ENCODE measurements at places on chromosomes 2 and 18.

DNA sequence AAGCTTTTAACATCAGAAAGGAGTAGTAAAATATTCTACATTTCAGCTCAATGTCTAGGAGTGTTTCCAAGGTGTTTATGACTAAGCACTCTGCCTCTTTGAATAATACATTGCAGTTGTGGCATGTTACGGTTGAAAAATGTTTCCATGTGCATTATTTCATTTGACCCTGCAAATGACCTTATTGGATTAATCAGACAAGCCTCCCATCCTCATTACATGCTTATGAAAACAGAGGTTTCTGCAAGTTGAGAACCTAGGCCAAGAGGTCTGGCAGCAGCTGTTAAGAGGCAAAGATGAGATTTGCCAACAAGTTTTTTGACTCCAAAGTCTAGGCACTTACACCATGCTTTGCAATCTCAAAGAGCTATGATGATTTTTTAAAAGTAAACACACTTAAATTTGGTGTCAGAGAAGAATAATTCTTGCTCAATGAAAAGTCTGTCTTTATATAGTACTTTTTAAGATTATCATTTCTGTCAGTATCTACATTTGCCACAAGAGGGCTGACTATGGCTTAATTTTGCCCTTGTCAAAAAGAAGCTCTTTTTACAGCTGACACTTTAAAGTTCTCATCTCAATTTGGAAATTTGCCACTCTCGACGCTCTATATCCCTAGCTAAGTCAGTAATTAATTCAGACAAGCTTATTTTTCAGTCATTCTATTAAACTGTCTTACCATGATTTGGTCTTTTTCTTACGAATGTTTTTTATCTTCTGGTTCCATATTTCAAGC lies 260.6 kb downstream of the PAX3 start:
- DNase-seq = no peak

- DNase-seq = no peak
These were observed 372.3 kb downstream of the CPS1 start for GRCh38 chr2:210928714-210929113.

DNA sequence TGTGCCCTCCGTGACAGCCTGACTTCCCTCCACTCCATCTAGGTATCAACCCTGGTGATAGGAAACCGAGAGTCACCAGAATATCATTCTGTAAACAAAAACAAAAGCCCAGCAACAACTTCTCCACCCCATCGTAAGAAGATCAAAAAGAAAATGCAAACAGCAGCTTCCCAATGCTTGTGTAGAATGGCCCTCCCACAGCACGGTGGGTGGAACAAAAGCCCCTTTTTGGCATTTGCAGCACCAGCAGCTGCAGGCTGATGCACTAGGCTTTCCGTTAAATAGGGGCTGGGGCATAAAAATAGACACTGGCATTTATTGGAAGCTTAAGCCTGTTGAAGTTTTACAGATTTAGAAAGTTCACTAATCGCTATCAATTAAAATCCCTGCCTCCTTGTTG lies 513.0 kb downstream of the GALR1 start:
- DNase-seq = no peak

- no peak for DNase-seq
These were observed 266.3 kb downstream of the CCDC85A start for GRCh38 chr2:56450047-56450446.

GRCh38 chr2:65345631-65346030 lies 86.8 kb downstream of the SPRED2 start:
- DNase-seq = no peak

- no peak for DNase-seq
These were observed 5.8 kb upstream of the MTA3 start for GRCh38 chr2:42562474-42563144.

- no peak for DNase-seq
These were observed 495.7 kb upstream of the SMIM21 start for GRCh38 chr18:75923169-75923568.

All from activated T-helper 1 cell treated with anti-CD3 and anti-CD28 coated beads, Interleukin-2, amount 50 U/mL, for 16 hours (primary cell).